Activated effector memory CD4-positive, alpha-beta T cell treated with anti-CD3 and anti-CD28 coated beads, Interleukin-2, amount 50 U/mL, for 16 hours (primary cell): ENCODE measurements at places on chromosomes 7 and 10.

- DNase-seq = peak; percentile 59
Observed at GRCh38 chr10:132858121-132859081, 72.5 kb upstream of the NKX6-2 start.

DNA sequence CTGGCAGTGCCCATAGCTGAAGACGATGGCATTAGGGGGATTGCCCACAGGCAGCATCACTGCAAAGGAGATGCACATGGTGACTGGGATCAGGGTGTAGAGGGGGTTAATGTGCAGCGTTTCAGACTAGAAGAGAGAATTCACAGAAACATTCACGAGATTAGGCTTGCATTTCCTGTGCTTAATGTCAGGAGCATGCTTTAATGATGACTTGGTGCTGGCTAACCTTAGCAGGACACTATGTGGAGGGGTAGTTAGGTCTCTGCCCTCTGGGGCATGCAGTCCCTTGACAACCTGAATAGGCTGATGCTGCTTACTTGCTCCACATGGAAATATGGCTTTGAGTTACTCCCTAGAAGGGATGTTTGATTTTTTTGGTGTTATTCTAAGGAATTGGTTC, 21.8 kb downstream of the STMP1 start:
- no peak for DNase-seq

GRCh38 chr10:45627412-45628048, 45.0 kb downstream of the ZFAND4 start:
- DNase-seq = no peak

DNA sequence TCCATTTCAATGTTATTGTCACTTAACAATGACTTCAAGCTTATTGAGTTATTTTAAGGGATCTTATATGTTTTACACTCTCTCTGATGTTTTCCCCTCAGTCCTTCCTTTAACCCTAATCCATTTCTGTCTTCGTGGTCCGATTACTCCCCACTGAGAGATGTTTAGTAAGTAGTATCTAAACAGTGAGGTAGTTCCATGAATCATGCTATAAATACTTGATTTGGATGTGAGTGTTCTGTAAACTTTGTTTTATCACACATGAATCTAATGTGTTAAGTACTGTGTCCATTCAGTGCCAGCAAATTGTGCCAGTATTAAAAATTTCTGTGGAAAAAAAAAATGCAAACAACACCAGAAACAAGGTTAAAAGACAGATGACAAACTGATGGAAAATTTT, 18.6 kb downstream of the RPP30 start:
- no peak for DNase-seq

GRCh38 chr10:91745090-91745831, 53.0 kb upstream of the TNKS2 start:
- no peak for DNase-seq

GRCh38 chr7:135761751-135762488, 13.3 kb upstream of the FAM180A start:
- no peak for DNase-seq

DNA sequence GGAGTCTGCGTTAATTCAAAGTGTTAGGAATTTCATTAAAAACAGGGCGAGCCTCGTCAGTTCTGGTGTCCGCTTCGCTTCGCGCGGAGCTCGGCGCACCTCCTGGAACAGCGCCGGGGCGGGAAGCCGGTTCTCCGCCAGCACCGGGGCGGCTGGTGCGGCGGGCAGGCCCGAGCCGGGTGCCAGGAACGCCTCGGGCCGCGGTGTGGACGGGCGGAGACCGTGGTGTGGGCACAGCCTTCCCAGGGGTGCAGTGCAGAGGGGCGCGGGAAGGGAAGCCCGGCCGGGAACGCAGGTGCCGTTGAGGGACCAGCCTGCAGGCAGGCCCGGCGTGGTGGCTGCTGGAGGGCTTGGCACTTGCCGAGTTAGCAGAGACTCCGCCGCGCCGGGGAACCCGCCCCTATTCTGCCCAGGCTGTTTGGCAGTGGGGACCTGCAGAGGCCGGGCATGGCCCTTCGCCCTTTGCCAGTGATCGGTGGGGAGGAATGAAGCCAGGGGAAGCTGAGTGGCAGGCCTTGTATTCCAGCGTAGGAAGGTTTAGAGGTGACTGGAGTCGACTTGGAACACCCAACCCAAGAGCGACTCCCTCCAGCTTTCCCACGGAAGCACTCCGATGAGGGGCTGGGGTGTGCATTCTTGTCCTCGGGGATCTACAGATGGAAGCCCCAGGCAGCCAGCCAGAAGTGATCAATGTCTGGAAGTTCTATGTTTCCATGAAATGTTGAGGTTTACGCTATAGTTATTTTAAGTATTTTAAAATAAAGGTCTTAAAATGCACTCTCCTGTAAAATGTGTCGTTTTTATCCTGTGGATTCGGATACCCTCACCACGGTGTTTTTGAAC, 945 bp upstream of the RHEB start:
- peak; percentile 77 for DNase-seq
